ENCODE measurements at places on chromosomes 5 and 9.

DNA sequence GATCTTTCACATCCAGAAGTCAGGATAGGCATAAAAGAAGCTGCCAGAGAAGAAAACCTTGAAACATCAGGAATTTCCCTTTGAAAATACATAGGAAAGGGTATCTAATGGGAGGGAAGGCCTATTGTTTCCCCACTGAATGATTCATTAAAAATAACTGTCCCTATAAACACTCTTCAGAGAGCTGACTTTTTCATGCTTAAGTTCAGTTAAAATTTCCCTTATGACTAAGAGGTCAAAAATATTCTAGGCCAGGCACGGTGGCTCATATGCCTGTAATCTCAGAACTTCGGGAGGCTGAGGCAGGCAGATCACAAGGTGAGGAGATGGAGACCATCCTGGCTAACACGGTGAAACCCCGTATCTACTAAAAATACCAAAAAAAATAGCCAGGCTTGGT, 499.5 kb downstream of the ENC1 start:
- DNase-seq: no peak

GRCh38 chr5:107796797-107797196, 126.1 kb upstream of the EFNA5 start:
- no peak for DNase-seq

- no peak for DNase-seq
Observed at GRCh38 chr9:123278361-123278760, 10.0 kb upstream of the STRBP start.

DNA sequence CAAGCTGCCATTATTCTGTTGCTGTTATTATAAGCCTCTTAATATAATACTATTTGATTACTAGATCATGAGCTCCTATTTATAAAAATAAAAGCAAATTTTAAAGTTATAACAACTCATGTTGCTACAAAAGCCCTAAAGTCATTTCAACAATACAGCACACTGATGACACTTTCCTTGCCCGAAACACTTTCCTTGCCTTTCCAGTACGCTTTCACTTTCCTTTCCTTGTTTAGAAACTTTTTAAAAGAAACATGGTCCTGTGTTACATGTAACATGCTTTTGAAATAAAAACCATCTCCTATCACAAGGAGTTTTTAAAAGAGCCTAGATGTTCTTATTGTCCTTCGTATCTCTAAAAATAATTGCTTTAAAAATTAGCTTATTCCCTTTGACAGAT, 688.4 kb downstream of the PTPRD start:
- no peak for DNase-seq

- no peak for DNase-seq
Observed at GRCh38 chr5:94480486-94480885, 137.9 kb downstream of the KIAA0825 start.

GRCh38 chr5:150616506-150616905, 24.0 kb upstream of the SYNPO start:
- no peak for DNase-seq

GRCh38 chr5:33105521-33105941, 335.2 kb upstream of the TARS1 start:
- no peak for DNase-seq

GRCh38 chr5:36741128-36741527, 134.7 kb downstream of the SLC1A3 start:
- DNase-seq: no peak

DNA sequence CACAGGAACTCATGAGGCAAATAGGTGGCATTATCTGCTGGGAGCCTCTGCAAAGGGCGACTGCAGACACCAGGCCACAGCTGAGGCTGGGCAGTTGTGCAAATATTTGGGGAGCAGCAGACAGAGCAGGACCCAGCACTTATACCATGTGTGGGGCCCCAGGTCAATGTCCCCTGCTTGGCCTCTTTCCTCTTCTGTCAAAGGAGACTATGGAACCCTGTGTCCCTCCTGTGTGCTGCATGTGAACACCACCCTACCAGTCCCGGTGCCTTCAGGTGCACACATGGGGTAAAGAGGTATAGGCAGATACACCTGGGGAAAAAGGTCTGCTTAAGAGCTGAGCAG, 50.8 kb downstream of the ROR2 start:
- DNase-seq: no peak

- DNase-seq: no peak
Observed at GRCh38 chr5:114062932-114063867, 298.7 kb upstream of the KCNN2 start.

- DNase-seq: no peak
Observed at GRCh38 chr5:179819296-179820126, 1.2 kb upstream of the SQSTM1 start.

DNA sequence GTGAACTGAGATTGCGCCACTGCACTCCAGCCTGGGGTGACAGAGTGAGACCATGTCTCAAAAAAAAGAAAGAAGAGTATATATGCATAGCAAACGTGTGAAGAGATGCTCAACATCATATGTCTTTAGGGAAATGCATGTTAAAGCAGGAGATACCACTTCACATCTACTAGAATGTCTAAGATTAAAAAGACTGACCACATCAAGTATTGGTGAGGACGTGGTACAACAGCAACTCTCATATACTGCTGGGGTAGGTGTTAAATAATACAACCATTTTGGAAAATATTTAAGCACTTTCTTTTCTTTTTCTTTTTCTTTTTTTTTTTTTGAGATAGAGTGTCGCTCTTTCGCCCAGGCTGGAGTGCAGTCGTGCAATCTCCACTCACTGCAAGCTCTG, 1.6 kb upstream of the TBC1D13 start:
- DNase-seq: no peak

DNA sequence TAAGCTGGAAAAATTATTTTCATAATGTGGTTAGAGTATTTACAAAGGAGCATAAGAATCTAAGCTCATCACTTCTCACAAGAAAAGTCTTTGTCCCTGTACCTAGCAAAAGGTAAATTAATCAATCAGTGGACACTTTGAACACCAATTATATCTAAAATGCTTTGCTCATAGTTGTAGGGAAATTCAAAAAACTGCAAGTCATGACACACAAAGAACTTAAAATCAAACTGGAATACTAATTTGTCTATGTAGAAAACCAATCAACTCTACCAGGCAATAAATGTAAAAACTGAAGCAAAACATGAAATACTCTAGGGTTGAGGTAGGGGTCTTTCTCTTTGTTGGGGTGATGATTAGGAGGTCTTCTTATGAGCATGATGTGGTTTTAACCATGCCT, 135.5 kb downstream of the PRKACG start:
- DNase-seq: no peak

GRCh38 chr5:151685749-151686673, 704 bp downstream of the SPARC start:
- DNase-seq: no peak

DNA sequence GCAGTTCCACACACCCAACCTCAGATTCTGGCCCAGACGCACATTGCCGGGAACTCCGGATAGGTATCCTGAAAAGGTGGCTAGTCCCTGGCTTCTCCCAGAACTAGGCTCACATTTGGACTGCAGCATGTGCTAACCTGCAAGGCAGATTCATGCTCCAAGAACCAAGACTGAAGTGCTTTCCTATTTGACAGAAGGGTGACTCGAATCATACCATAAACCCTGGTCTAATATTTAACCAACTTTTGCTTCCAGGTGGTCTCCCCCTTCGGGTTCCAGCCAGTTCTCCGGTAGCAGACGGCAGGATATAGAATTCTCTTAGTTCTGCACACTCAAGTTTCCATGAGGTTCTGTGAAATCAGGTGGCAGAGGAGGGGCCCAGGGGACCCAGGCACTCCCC, 7.6 kb downstream of the PTGES start:
- no peak for DNase-seq

All from activated CD4-positive, alpha-beta T cell treated with anti-CD3 and anti-CD28 coated beads for 24 hours (primary cell).